ENCODE measurements at places on chromosomes 11 and 22.

GRCh38 chr11:95907476-95907875 is 16.4 kb downstream of the MTMR2 start:
- no peak for DNase-seq

DNA sequence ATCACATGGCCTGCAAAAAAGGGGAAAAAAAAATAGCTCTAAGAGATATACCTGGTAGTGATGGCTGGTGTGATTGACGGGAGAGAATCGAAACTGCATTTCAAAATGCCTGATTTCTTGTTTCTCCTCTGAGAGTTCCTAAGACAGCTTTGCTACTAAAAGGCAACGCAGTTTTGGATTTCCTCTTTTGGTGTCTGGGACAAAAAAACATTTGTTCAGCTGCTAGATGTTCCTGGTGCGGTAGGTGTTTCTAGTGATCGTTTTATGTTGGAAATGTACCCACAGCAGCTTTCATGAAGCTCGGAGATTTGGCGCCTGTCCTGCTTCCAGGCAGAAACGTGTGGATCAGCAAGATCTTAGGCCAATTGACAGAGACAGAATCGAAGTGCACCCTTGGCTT is 18.1 kb downstream of the P2RX3 start:
- no peak for DNase-seq

DNA sequence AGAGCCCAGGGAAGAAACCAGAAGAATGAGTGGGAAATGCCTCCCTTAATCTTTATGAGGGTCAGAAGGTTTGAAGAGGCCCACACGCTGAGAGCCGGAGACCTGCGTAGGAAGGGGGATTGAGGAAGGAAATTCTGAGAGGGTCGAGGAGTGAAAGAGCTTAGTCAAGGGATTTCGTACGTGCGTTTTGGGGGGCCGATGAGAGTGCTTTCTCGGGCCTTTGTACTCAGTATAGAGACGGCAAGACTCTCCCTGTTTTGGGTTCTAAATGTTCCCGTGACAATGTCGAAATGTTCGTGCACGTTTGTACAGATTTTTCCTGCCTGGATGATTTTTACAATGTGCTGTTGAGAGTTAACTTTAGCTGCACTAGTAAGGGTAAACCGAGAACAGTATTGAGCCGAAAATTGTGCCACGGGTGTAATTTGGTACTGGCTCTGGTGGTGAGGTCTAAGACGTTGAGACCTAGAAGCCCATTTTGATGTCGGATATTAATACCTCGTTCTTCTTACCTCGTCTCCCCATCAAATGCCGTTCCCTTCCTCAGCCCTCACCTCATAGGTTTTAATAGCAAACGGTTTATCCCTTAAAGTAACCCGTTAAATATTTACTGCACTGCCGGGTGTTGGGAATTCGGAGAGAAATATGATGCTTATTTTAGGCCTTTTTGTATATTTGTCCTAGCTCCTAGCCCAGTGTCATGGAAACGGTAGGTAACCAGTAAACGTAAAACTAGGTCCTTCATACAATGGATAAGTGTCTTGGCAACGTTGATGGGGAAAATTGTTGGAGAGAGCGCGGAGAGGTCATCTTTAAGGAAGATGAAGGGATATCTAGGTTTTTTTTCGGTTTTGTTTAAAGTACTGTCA is 734 bp downstream of the C11orf58 start:
- DNase-seq: no peak

- no peak for DNase-seq
Observed at GRCh38 chr22:23357053-23357452, 176.7 kb downstream of the BCR start.

DNA sequence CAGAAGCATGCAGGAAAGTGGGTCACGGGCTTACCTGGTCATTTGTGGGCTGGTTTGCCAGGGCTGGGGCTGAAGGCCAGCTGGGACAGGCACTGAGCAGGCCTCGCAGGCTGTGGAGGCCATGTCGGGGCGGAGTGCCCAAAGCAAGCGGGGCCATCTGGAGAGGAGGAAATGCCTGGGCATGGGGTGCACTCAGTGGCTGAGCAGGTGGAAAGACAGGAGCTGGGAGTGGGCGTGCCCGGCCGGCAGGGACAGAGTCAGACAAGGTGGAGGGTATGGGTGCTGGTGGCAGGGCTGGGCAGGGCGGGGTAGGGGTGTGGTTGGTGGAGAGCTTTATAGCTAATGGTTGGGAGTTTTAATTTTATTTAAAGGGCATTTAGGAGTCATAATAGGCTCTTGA is 27.4 kb downstream of the DAGLA start:
- DNase-seq: no peak

- no peak for DNase-seq
Observed at GRCh38 chr22:27844656-27845591, 43.4 kb upstream of the MN1 start.

DNA sequence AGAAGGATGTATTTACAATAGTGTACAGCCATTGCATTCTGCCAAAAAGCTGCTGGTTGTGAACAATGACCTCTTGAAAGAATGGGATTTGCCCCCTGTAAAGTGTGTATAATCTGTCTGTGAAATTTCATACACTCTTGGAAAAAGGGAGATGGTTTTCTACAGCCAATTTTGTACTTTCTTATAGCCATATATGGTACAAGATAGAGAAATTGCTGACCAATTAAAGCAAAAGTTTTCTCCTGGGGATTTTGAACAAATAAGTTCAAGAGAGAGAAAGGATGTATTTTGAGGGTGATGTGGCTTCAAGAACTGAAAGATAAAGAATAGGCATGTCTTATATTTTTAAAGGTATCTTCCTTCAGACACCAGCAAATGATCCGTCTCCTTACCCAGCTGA is 211.0 kb downstream of the NAV2 start:
- DNase-seq: no peak

GRCh38 chr11:124724979-124725718 is 14.6 kb upstream of the NRGN start:
- DNase-seq: no peak

DNA sequence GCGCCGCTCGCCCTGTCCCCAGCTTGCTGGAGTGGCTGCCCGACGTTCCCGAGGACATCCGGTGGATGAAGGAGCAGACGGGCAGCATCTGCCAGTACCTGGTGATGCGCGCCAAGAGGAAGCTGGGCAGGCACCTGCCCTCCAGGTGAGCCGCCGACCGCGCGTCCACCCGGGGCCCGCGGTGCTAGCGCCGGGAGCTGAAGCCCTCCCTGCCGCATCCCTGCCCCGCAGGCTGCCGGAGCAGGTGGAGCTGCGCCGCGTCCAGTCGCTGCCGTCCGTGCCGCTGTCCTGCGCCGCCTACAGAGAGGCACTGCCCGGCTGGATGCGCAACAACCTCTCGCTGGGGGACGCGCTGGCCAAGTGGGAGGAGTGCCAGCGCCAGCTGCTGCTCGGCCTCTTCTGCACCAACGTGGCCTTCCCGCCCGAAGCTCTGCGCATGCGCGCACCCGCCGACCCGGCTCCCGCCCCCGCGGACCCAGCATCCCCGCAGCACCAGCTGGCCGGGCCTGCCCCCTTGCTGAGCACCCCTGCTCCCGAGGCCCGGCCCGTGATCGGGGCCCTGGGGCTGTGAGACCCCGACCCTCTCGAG is 3.3 kb upstream of the CRACR2B start:
- DNase-seq: no peak

- no peak for DNase-seq
Observed at GRCh38 chr22:25554238-25554671, 10.2 kb upstream of the GRK3 start.

DNA sequence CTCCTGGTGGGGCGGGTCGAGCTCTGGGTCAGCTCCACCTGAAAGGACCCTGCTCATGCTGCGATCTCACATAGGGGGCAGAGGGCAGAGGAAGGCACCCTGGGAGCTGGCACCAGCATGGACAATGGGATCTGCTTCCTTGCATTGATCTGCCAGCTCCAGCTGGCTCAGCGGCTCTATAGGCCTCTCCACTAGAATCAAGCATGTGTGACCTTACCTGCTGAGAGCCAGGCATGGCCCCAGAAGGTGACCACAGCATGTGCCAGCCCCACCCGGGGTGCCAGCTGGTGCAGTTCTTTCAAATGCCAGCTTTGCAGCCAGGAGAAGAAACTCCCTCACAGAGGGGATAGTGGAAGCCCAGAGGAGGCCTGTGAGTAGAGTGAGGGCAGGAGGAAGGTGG is 22.0 kb upstream of the KLHL35 start:
- DNase-seq: no peak

- no peak for DNase-seq
Observed at GRCh38 chr11:62926680-62927455, 5.7 kb upstream of the CHRM1 start.

GRCh38 chr22:38012604-38013072 is 28.3 kb upstream of the SOX10 start:
- no peak for DNase-seq

GRCh38 chr11:78187366-78188285 is 800 bp downstream of the KCTD21 start:
- DNase-seq: peak; percentile 48

- DNase-seq: no peak
Observed at GRCh38 chr11:3745161-3745560, 52.2 kb downstream of the NUP98 start.

- DNase-seq: no peak
Observed at GRCh38 chr11:45924036-45924915, 1.8 kb downstream of the LARGE2 start.

All from effector memory CD4-positive, alpha-beta T cell (primary cell).